Motor neuron (in vitro differentiated cells): ENCODE measurements at places on chromosomes 12 and 14.

GRCh38 chr12:132615579-132616038 is 3.0 kb upstream of the P2RX2 start:
- ATAC-seq = no peak

DNA sequence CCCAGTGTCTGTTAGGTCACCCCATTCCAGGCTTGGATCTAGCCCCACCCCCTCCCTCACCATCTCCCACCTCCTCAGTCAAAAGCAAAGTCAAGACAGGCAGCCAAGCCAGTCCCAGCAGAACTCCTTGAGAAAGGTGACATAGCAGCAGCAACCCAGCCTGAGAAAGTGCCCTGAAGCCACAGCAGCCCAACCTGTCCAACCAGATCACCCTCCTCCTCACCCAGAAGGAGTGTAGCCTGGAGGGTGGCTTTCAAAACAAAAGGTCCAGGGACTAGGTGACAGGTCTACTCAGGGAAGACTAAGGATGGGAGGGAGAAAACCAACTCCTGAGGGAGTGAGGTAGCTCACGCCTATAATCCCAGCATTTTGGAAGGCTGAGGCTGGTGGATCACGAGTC is 5.2 kb downstream of the RAB15 start:
- ATAC-seq = no peak

DNA sequence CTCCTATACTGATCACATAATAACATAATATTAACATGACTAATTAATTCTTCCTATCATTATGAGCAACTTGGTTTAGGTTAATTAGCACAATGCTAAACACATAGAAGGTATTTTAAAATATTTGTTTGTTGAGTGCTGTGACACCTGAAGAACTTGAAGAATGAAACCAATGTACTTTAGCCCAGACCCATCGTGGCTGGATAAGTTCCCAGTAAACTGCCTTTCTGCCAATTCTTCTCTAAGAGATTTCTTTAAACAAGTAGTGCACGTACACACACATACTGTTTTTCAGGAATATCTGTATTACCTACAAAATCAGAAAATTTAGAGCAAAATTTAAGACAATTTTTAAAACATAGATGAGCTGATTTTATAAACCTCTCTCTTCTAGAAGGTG is 207.4 kb upstream of the SSTR1 start:
- no peak for ATAC-seq

DNA sequence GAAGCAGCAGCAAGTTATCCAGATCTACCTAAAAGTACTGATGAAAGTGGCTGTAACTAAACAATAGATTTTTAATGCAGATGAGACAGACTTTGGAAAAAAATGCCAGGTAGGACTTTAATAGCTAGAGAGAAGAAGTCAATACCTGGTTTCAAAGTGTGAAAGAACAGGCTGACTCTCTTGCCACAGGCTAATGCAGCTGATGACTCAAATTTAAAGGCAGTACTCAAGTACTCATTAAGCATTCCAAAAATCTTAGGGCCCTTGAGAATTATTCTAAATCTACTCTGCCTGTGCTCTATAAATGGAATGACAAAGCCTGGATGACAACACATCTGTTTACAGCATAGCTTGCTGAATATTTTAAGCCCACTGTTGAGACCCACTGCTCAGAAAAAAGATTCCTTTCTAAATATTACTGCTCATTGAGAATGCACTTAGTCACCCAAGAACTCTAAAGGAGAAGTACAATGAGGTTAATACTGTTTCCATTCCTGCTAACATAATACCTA is 68.6 kb upstream of the SYT1 start:
- no peak for ATAC-seq

DNA sequence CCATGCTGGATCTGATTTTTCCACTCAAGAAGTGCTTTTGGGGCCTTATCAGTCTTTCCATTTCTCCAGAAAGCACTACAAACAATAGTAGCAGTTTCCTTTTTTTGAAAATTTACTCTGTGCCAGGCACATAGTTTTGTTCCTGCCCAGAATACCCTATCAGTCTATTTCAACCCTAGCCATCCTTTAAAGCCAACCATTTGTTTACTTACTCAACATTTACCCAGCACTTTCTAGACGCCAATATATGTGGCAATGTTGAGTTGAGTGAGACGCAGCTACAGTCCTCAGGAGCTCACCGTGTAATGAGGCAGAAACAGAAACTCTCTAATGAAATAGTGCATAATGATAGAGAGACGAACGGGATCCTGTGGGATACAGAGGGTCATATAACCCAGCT is 32.9 kb upstream of the CHST11 start:
- no peak for ATAC-seq

GRCh38 chr14:78986989-78987388 is 816.8 kb downstream of the NRXN3 start:
- ATAC-seq = no peak
